Bladder microvascular endothelial cell (primary cell): ENCODE measurements at places on chromosomes 3 and 15. TPM values are rescaled to one million over a fixed set of nuclear protein-coding genes. Genes with fewer than 3 reads are reported as not detected.

SV2B gene
- total RNA-seq, result 0.65 and 0.69 TPM in 2 replicates

TMEM207 gene
- total RNA-seq, result not detected in 2 replicates

GUCA1C gene
- total RNA-seq, result not detected in 2 replicates

FOXB1 gene
- not detected in 2 replicates for total RNA-seq

C3orf52 gene
- 0.32 and 11.1 TPM in 2 replicates for total RNA-seq

SOX14 gene
- not detected in 2 replicates for total RNA-seq

ARNT2 gene
- under 0.01 and 0.44 TPM in 2 replicates for total RNA-seq

RTP4 gene
- 1.6 and 2.8 TPM in 2 replicates for total RNA-seq

ACOX2 gene
- 0.32 and 4.9 TPM in 2 replicates for total RNA-seq

PRSS50 gene
- not detected in 2 replicates for total RNA-seq

FBXW12 gene
- not detected in 2 replicates for total RNA-seq

LIPH gene
- total RNA-seq, result 0.19 TPM in 1 of 2 replicates, not detected in the other

NR2E3 gene
- total RNA-seq, result 0.50 TPM in 1 of 2 replicates, not detected in the other

DUOXA2 gene
- total RNA-seq, result not detected in 2 replicates

BCL2A1 gene
- 0.19 TPM in 1 of 2 replicates, not detected in the other for total RNA-seq

WDR93 gene
- total RNA-seq, result under 0.01 TPM in 1 of 2 replicates, not detected in the other

CPNE9 gene
- not detected in 2 replicates for total RNA-seq

BDH1 gene
- total RNA-seq, result 2.6 and 3.8 TPM in 2 replicates

ZNF654 gene
- 9.6 and 21.9 TPM in 2 replicates for total RNA-seq

TRPC1 gene
- total RNA-seq, result 4.2 and 10.8 TPM in 2 replicates

LTF gene
- total RNA-seq, result 0.13 and 0.16 TPM in 2 replicates

EXOG gene
- total RNA-seq, result 6.3 and 13.3 TPM in 2 replicates

LEKR1 gene
- 0.25 and 0.49 TPM in 2 replicates for total RNA-seq

PYGO1 gene
- 0.32 and 0.57 TPM in 2 replicates for total RNA-seq

SPESP1 gene
- total RNA-seq, result 1.1 and 2.8 TPM in 2 replicates

PSMD2 gene
- total RNA-seq, result 371 and 561 TPM in 2 replicates

CCDC9B gene
- total RNA-seq, result 10.8 and 36.9 TPM in 2 replicates

PLA2G4D gene
- not detected in 2 replicates for total RNA-seq

TGM5 gene
- total RNA-seq, result not detected in 2 replicates
